Sigmoid colon (tissue), 7 donors: ENCODE measurements at places on chromosomes 1 and 21.

GRCh38 chr21:26881504-26882228 lies 36.5 kb upstream of the ADAMTS1 start:
- no peak for DNase-seq

DNA sequence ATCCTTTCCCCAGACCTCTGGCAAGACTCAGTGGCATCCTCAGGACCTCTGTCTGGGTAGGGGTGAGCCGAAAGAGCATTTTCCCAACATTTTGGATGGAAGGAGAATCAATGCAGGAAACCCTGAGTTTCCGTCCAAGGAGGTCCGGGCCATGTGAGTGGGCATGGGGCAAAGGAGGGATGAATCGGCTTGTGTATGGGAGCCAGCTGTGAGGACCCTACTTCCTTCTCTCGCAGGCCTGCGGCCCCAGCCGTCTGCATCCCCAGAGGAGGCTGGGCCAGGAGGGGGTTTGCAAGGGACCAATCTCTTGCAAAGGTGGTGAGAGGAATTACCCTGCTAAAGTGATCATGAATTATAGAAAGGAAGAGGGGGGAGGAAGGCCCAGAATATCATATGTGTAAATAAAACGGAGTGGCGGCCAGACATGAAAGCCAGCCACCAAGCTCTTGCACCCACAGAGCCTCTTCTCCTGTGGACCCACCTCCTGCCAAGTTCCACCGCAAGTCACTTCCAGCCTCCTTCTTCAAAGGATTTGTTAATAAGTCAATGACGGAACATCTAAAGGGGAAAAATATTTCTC lies 48.2 kb upstream of the POU3F1 start:
- no peak for DNase-seq

GRCh38 chr21:14353726-14354125 lies 29.2 kb downstream of the HSPA13 start:
- DNase-seq, result no peak

DNA sequence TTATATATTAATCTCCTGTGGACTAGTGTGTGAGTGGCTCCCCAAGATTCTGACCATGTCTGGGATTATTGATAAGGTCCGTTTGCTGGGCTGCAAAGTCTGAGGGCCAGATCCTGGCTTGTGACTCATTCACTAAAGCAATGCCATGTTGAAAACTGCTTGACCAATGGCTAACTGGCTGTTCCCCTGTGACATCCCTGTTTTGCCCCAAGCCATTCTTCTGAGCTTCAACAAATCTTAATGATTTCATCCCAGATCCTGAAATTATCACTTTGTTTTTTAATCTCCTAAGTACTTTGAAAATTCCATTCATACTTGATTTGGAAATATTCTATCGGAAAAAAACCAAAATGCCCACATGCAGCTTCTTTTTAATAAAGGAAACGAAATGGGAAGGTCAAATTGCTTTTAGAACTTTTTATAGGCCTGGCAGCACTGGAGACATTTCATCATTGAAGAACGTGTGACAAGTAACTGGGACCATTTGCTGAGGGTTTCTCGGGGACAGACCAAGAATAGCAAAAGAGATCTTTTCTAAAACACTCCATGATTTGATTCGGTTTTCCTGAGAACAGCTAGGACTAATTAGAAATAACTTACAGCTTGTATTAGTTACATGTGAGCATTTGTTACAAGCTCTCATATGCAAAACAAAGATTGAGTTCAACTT lies 121.3 kb downstream of the TGFB2 start:
- DNase-seq, result no peak

- DNase-seq, result no peak
These were observed 48.9 kb downstream of the SPATA46 start for GRCh38 chr1:162327788-162328165.

GRCh38 chr1:3172431-3173380 lies 103.7 kb downstream of the PRDM16 start:
- no peak for DNase-seq

DNA sequence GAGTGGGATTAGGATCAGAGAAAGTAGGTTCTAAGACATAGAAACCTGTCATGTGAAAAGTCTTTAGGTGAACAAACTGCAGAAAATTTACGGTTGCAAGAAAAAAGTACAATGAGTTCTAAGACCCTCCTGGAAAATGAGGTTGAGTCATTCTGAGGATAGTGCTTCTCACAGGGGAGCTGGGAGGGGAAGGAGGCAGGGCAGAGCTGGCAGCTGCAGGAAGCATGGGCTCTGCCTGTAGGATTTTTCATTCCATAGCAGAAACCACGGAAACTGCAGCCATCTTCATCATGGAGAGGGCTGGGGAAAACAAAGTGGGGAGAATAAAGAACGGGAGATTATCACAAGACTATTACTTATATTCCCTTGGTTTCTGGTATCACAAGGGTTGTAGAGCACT lies 25.8 kb upstream of the THEM4 start:
- DNase-seq, result no peak

DNA sequence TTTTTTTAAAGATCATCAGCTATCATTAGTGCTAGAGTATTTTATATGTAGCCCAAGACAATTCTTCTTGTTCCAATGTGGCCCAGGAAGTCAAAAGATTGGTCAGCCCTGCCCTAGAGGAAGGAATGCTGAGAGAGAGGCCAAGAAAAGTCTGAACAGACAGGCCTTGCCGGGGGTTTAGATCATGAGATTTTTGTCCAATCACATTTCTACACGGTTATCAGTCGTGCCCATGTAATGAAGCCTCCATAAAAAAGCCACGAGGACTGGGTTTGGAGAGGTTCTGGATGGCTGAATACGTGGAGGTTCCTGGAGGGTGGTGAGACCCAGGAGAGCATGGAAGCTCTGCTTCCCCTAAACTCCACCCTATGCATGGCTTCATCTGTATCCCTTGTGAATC lies 24.3 kb upstream of the ENO1 start:
- no peak for DNase-seq

DNA sequence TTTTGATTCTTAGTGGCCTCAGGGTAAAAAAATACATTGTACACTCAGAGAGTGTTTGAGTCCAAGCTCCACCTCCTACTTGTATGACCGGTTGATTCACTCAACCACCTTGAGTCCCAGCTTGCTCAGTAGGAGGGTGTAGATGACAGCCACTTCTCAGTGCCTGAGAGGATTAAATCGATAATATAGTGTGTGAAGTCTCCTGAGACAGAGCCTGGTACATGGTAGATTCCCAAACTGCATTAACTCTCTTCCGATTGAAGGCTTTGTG lies 38.4 kb downstream of the NCMAP start:
- DNase-seq, result no peak

DNA sequence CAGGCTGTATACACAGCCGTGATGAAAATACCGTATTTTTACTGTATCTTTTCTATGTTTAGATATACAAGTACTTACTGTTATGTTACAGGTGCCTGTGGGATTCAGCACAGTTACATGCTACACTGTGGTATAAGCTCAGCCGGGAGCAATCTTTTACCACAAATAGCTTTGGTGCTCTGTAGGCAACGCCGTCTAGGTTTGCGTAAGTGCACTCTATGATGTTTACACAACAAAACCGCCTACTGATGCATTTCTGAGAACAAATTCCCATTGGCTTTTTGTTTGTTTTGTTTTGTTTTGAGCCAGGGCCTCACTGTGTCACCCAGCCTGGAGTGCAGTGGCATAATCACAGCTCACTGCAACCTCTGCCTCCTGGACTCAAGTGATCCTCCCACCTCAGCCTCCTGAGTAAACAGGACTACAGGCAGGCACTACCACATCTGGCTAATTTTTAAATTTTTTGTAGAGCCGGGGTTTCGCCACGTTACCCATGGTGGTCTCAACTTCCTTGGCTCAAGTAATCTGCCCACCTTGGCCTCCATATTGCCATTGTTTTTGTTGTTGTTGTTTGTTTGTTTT lies 81.0 kb downstream of the SCCPDH start:
- DNase-seq, result no peak

- no peak for DNase-seq
These were observed 1.8 kb upstream of the SERBP1 start for GRCh38 chr1:67431869-67432578.

DNA sequence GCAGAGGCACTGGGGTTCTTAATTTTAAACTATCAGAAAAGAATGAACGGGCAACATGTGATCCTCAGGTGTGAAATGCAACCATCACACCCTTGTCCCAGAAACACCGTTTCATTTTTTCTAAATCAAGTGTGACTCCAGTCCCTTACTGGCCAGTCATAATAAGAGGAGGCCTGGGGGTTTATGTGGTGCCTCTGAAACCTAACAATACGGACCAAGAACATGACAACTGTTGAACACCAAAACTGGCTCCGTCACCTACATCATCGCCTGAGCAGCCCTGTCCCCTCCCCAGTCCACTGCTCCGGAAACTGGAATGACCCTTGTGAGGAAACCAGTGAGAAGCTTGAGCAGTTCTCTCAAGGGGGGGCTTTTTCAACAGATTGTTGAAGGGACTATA lies 55.9 kb upstream of the KIF26B start:
- DNase-seq, result no peak

GRCh38 chr1:224162768-224163167 lies 20.3 kb upstream of the DEGS1 start:
- DNase-seq, result no peak

GRCh38 chr1:28343405-28343804 lies 14.6 kb downstream of the MED18 start:
- DNase-seq, result no peak

- no peak for DNase-seq
These were observed 279.8 kb upstream of the VAMP3 start for GRCh38 chr1:7491109-7491817.

- DNase-seq, result no peak
These were observed 11.7 kb upstream of the SH3GLB1 start for GRCh38 chr1:86692641-86693040.

- DNase-seq, result no peak
These were observed 42.8 kb upstream of the PADI1 start for GRCh38 chr1:17161926-17162800.

- no peak for DNase-seq
These were observed 14.1 kb upstream of the KCNA2 start for GRCh38 chr1:110620250-110620615.

- DNase-seq, result no peak
These were observed 544.1 kb downstream of the NEGR1 start for GRCh38 chr1:71738256-71738655.

- DNase-seq, result no peak
These were observed 27.4 kb downstream of the TIAM1 start for GRCh38 chr21:31316488-31317169.

GRCh38 chr1:207055386-207056001 lies 2.4 kb downstream of the PFKFB2 start:
- DNase-seq, result no peak

GRCh38 chr1:178702146-178702545 lies 22.9 kb upstream of the RALGPS2 start:
- no peak for DNase-seq

GRCh38 chr1:21518774-21519455 lies 9.7 kb downstream of the ALPL start:
- DNase-seq, result no peak

DNA sequence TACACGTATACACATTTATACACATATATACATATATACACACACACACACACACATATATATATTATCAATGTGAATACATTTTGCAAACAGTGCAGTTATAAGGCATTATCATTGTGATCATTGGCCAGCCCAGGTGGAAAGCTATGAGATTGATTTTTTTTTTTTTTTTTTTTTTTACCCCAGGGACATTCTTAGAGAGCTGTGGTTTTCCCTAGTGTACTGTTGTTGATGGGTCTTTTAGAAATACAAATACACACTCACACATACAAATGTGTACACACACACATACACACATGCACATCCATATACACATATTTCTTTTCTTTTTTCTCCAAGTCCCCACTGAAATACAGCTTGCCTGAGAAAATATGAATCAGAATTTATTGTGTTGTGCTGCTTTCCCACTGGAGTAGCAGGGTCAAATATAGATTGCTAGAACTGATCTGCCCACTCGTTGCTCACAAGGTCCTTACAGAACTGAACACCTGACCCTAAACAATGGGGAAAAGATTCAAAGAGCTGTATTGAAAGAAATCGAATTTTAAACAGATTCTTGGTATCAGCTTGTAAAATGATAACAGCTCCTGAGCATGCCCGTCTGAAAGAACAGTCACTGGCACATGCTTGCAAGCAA lies 325.6 kb downstream of the OMA1 start:
- no peak for DNase-seq

DNA sequence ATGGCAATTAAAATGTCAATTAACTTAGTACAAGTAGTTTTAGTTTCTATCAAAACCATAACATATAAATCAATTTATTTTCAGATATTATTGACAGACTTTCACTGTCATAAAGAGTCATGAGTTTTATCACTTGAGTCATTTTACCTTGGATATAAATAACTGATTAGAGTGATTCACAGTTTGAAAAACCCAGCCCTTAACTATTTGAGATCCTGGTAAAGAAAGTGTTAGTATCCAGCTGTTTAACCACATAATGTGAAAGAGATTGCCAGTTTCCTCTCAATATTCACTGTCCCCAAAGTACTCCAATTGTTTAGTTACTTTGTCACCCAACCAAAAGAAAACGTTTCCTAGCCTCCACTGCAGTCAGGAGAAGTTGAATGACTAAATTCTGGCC lies 91.3 kb downstream of the UCHL5 start:
- DNase-seq, result no peak

- DNase-seq, result no peak
These were observed 1.4 kb upstream of the BCL10 start for GRCh38 chr1:85277802-85278201.

DNA sequence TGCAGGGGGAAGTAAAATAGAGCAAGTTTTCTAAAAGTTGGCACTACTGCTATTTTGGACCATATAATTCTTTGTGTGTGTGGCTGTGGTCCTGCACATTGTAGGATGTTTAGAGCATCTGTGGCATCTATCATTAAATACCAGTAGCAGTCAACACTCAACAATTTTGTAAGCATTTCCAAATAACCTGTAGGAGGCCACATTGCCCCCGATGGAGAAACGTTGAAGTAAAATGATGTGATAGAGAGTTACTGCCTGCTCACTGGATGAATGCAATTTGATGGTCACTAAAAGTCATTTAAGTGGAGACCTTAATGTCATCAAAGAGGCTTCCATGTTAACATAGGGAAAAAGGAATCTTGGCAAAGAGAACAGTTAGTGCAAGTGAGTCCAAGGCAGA lies 560.8 kb downstream of the NEGR1 start:
- DNase-seq, result no peak

DNA sequence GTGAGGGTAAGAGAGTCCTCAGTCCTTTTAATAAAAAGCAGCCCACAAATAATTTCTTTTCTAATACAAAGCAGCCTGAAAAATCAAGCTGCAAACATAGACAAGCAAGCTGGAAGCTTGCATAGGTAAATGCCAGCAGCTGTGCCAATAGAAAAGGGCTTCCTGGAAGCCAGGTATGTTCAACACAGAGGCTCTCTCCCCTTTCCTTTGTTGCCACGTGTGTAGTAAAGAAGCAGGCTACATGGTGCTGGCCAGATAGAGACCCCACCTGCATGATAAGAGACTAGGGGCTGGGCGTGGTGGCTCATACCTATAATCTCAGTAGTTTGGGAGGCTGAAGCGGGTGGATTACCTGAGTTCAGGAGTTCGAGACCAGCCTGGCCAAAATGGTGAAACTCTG lies 50.1 kb upstream of the ERRFI1 start:
- no peak for DNase-seq

- no peak for DNase-seq
These were observed 259.3 kb downstream of the S1PR1 start for GRCh38 chr1:101496109-101496508.

- no peak for DNase-seq
These were observed 18.1 kb downstream of the JAM2 start for GRCh38 chr21:25657140-25657539.
